Umbilical cord (tissue), 2 donors: ENCODE measurements at places on chromosomes 4 and X. TPM values are rescaled to one million over a fixed set of nuclear protein-coding genes. Genes with fewer than 3 reads are reported as not detected.

Gene CDS1
- total RNA-seq, result 1.7 TPM

Gene ATP1B4
- total RNA-seq, result 1.4 TPM

Gene RIBC1
- total RNA-seq, result not detected

Gene KLF3
- total RNA-seq, result 25.0 TPM

Gene GPR143
- total RNA-seq, result 4.1 TPM

Gene GAGE12J
- not detected for total RNA-seq

Gene RAB33A
- 18.8 TPM for total RNA-seq

Gene SERTM2
- total RNA-seq, result 1.7 TPM

Gene GAGE13
- total RNA-seq, result not detected

Gene CCDC149
- total RNA-seq, result 17.8 TPM

Gene PRSS12
- 203 TPM for total RNA-seq

Gene UGT8
- total RNA-seq, result 3.6 TPM

Gene LGI2
- 2.9 TPM for total RNA-seq

Gene NHS
- total RNA-seq, result 3.6 TPM

Gene NUP62CL
- 2.9 TPM for total RNA-seq

Gene PPM1K
- total RNA-seq, result 36.8 TPM

Gene TMEM47
- total RNA-seq, result 83.1 TPM

Gene MANBA
- 46.7 TPM for total RNA-seq

Gene AP1S2
- total RNA-seq, result 39.7 TPM

Gene TCEAL9
- 104 TPM for total RNA-seq

Gene FATE1
- total RNA-seq, result not detected

Gene TSC22D3
- 214 TPM for total RNA-seq

Gene HSPA4L
- 3.4 TPM for total RNA-seq

Gene EPGN
- total RNA-seq, result 7.0 TPM

Gene TGIF2LX
- total RNA-seq, result 0.72 TPM

Gene GLRB
- total RNA-seq, result 9.1 TPM

Gene MAML3
- 5.8 TPM for total RNA-seq

Gene RAB39B
- total RNA-seq, result 7.7 TPM

Gene FOXR2
- total RNA-seq, result 0.48 TPM

Gene RAB28
- 13.5 TPM for total RNA-seq

Gene TIGD4
- total RNA-seq, result 3.9 TPM

Gene PNMA6E
- not detected for total RNA-seq

Gene SFRP2
- total RNA-seq, result 71.3 TPM

Gene HTR2C
- not detected for total RNA-seq

Gene PDS5A
- 39.0 TPM for total RNA-seq

Gene CENPVL2
- not detected for total RNA-seq

Gene MAGEA8
- 4.3 TPM for total RNA-seq

Gene TMSB15C
- total RNA-seq, result 5.3 TPM

Gene LDB2
- total RNA-seq, result 12.0 TPM

Gene RAB41
- not detected for total RNA-seq

Gene CENPC
- 20.5 TPM for total RNA-seq

Gene RXFP1
- 9.6 TPM for total RNA-seq

Gene BMX
- total RNA-seq, result 8.7 TPM

Gene PPP1R2C
- not detected for total RNA-seq

Gene ADH1A
- total RNA-seq, result 0.48 TPM

Gene SHROOM3
- 33.2 TPM for total RNA-seq

Gene LRIT3
- 1.9 TPM for total RNA-seq

Gene RAB9A
- 33.7 TPM for total RNA-seq

Gene STPG2
- total RNA-seq, result 3.4 TPM

Gene KIF4A
- 0.24 TPM for total RNA-seq

Gene EDA
- total RNA-seq, result 2.9 TPM

Gene AWAT2
- 0.96 TPM for total RNA-seq

Gene MAGEA4
- not detected for total RNA-seq

Gene STIM2
- total RNA-seq, result 14.0 TPM

Gene CPEB2
- total RNA-seq, result 23.1 TPM

Gene TBX22
- 2.4 TPM for total RNA-seq

Gene HOPX
- 103 TPM for total RNA-seq

Gene HTN3
- total RNA-seq, result 4.8 TPM
